Cerebellar nuclear complex (tissue), 1 donor: ENCODE measurements at places on chromosomes 4 and X.

GRCh38 chr4:138902705-138903104 is 112.9 kb upstream of the NOCT start:
- no peak for DNase-seq

GRCh38 chrX:110012818-110013485 is 10.0 kb downstream of the TMEM164 start:
- no peak for DNase-seq

GRCh38 chr4:146265950-146266490 is 51.7 kb downstream of the REELD1 start:
- no peak for DNase-seq

- DNase-seq: no peak
Observed at GRCh38 chrX:31227250-31227649, 155.4 kb upstream of the FTHL17 start.

DNA sequence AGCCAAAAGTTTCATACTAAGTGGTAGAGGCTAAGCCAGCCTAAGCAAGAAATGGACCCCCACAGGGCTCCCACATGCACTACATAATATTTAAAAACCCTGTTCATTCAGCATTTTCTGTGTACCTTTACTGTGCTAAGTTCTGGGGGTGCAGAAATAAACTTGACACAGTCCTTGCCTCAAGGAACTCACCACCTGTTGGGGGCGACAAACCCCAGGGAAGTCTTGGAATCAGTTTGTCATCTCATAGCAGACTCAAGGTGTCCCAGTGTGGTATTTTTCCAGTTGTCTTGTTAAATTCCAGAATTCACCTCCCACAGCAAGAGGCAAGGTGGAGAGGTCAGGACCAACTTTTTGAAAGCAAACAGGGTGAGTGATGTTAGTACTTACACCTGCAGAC is 43.1 kb downstream of the ATG4A start:
- DNase-seq: no peak

- DNase-seq: no peak
Observed at GRCh38 chr4:153655928-153656327, 28.2 kb upstream of the TLR2 start.

DNA sequence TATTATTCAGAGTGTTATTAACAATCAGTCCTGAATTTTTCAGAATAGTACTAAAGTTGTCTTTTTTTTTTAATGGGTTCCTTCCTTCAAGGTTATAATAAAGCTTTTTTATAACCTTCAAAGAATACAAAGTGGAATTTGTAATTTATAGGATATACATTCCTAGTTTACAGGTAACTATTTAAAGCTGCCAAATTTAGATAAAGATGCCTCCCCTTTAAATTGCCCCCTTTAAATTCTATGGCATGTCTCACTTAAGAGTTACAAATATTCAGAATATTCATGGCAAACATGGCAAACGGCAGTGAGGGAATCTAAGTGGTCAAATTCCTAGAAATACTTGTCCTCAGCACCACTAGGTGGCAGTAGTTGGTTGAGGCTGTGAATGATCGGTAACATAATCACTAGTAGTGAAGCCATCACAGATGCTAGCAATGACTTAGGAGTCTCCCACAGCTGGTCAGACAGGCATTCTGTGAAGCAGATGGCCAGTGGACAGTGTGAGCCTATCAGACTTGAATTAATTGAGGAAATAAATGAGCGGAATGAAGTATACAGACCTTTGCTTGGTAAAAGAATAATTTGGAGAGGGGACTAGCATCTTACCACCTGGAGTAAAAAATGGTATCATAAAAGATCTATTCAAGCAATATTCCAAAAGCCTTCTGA is 86.4 kb downstream of the CBR4 start:
- peak; percentile 25 for DNase-seq

GRCh38 chrX:154436374-154436982 is 476 bp upstream of the GDI1 start:
- no peak for DNase-seq

GRCh38 chrX:112645774-112646173 is 34.0 kb downstream of the LHFPL1 start:
- no peak for DNase-seq

GRCh38 chr4:62159876-62160275 is 959.8 kb downstream of the ADGRL3 start:
- DNase-seq: no peak

GRCh38 chr4:107734120-107734519 is 14.1 kb upstream of the PAPSS1 start:
- no peak for DNase-seq

- DNase-seq: no peak
Observed at GRCh38 chrX:13046141-13046855, 1.9 kb upstream of the FAM9C start.

DNA sequence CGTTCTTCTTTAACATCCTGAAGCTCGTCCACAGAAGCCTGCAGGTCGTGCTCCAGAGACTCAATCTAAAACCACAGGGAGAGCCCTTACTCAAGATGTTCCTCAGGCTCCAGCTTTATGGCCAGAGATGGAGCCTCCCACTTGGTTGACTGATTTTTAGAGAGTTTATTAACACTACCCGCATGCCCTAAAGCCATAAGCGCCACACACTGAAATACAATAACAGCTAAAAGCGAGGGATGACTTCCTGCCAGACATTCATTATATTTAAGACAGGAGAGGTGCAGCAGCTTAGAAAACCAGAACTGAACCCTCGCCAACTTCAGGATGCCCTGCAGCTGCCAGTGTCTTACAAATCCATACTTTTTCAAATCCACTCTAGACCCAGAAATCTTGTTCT is 42.0 kb downstream of the SOD3 start:
- no peak for DNase-seq

GRCh38 chrX:19810802-19811201 is 76.6 kb downstream of the SH3KBP1 start:
- no peak for DNase-seq

GRCh38 chr4:125529071-125529470 is 214.3 kb downstream of the FAT4 start:
- no peak for DNase-seq

GRCh38 chrX:139213241-139213709 is 317.3 kb upstream of the F9 start:
- no peak for DNase-seq

DNA sequence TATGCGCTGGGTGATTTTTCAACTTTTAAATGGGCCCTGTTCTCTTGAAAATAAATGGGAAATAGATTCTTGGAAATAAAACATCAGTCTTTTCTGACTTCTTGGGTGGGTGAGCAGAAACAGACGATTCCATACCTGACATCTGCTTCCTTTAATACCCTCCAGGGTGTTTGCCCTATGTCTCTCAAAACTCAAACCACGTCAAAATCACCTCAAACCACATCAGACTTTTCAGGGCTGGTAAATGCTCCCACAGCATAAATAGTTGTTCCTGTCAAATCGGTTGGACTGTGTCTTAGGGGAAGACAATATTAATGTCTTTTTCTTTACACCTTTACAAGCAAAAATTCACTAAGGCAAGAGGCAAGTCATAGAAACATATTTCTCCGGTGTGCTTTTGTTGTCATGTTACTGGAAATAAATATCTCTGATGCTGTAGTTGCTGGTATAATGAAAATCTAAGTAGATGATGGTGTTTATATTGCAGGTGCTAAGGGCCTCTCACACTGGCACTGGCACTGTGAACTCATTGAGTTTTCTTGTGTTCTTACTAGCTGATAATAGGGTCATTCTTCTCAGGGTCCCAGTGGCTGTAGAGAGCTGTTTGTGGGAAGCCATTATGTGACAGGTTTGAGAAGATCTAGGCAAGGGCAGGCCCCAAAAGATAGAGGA is 380.4 kb downstream of the RAPGEF2 start:
- DNase-seq: no peak

DNA sequence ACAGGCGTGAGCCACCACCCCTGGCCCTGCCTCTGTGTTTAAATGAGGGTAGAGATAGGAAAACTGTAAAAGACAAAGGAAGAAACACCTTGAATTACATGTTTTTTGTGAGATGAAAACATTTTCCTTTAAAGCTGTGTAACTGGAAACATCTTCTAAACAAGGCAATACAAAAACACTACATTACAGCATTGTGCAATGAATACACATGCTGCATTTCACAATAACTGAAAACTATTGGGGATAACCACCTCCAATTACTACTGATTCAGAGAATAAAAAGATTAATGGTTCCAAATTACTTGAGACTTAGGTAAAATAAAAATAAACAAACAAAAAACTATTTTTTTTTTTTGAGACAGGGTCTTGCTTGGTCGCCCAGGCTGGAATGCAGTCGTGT is 7.6 kb upstream of the OGT start:
- no peak for DNase-seq

DNA sequence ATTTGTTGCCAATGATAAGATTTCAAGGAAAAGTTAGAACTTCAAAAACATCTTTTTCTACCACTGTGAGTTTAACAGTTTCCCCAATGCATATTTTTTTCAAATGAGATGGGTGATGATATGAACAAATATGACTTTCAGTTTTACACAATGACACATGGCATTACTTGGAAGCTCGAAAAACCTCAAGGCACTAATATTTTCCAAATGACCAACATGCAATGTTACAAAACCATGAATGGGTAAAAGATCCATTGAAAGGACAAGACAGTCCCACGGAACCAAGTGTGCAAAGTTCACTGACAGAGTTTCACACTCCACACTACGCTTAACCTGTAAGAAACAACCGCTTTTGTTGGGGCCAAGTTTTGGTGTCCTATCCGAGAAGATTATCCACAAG is 84.5 kb downstream of the CD99L2 start:
- no peak for DNase-seq

DNA sequence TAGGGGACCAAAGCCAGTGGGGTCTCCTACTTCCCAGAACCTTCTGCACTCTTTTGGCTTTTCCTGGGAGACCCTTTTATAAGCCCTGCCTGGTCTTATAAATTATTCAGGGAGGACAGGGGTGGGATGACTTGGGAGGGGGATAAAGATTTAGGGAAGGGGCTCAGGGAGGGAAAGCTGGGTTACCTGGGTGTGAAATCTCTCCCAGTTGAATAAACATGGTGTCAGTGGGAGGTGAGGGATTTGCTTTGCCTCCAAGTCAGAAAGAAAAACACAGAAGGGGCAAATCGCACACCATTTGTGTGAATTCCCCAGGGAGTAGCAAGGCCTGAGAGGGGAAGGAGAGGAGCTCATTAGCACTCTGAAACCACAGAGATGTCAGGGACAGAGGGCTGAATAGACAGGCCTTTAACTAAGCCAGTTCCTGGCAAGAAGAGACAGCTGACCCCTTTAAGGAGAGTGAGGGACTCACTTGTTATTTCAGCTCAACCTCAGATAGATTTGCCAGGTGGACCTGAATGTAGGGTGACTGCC is at the start of gene RIPPLY1:
Gene RIPPLY1 (minus strand): TSS at position 51 of the 534 bp plus-strand sequence. CDS start 54 bp downstream, outside the sequence.
- DNase-seq: no peak

GRCh38 chrX:6707497-6707896 is 172.6 kb upstream of the VCX3A start:
- no peak for DNase-seq

DNA sequence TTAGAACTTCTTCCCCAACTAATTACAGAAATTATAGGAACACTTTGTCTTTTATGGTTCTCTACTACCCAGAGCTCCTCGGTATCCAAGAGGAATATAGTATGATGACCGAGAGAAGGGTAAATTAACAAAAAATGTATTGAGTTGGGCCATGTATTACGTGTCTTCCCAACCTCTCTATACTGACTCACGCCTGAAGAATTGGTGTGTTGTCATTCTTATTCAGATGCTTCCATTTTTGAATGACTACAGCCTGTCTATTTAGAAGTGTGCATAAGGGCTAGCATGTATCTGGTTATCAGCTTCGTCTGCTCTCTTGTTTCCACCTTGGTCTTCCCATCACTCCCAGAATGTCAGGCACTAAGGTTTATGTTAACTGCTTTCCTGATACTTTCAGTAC is 24.5 kb upstream of the SCD5 start:
- no peak for DNase-seq

DNA sequence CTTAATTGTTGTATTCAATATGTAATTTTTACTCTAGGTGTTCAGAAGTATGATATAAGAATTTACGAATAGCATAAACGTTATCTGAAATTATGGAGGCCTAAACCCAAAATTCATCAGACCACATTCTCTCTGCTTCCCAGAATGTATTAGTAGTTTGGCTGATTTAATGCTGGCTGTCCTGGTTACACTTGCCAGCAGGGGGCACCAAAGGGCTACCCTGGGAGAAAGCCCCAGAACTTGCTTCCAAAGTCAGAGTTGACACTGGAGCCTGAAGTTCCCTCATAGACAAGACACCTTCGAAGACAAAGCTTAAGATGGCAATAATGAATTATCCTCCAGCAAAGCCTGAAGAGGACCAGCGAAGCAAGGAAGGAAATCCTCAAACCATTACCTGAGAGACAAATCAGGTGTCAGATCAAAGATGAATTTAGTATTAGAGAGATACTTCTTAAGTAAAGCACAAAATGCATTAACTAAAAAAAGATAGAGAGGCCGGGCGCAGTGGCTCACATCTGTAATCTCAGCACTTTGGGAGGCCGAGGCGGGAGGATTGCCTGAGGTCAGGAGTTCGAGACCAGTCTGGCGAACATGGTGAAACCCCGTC is 11.3 kb upstream of the ANOS1 start:
- DNase-seq: no peak

- no peak for DNase-seq
Observed at GRCh38 chr4:108107101-108107500, 61.6 kb downstream of the LEF1 start.

- DNase-seq: no peak
Observed at GRCh38 chrX:103774070-103774642, 2.5 kb upstream of the PLP1 start.

DNA sequence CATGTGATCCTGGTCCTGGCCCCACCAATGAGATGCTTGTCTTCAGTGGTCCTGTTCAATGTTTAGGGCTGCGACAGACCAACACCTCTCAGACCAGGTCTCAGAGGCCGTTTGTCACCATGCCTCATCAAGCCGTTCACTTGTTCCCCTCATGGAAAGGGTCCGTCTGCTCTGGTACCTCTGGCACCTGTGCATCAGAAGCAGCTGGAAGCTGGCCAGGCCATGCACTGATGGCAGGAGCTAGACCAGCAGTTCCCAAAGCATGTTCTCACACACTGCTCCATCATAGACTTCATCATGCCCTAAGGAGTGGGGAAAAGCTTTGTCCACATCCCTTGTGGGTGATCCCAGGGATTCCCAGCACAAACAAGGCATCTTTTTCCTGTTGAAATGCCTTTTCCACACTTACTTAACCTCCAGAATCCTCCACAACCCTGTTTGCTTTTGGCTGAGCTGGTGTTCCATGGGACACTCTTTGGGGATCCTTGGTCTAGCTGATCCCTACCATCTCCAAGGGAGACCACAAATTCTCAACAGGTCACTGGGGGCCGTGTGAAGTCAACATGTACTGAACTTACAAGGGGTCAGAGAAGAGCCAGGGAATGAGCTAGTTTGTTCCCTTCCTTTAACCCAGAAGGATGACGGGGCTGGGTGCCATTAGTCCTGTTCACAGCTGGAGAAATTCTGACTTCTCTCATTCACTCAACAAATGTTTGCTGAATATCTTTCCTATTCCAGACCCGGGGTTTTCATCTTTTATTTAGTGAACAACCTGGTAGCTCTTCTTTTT is 21.8 kb downstream of the SH3TC1 start:
- no peak for DNase-seq
